Ascending aorta (tissue), 2 donors: ENCODE measurements at places on chromosomes 4 and X. TPM values are rescaled to one million over a fixed set of nuclear protein-coding genes. Genes with fewer than 3 reads are reported as not detected.

Gene L1CAM
- 25.8 TPM for total RNA-seq

Gene NPFFR2
- not detected for total RNA-seq

Gene USP46
- 7.5 TPM for total RNA-seq

Gene TMEM47
- 117 TPM for total RNA-seq

Gene HELT
- total RNA-seq = not detected

Gene SLC10A3
- 66.2 TPM for total RNA-seq

Gene FNIP2
- 44.1 TPM for total RNA-seq

GRCh38 chr4:61443813-61444510 is 243.8 kb downstream of the ADGRL3 start:
- DNase-seq = no peak
- H3K27me3 ChIP-seq = no peaks in the 10 kb centered on the region
- H3K27ac ChIP-seq = no peak overlapping the region

- H3K36me3 ChIP-seq = no peaks in the 10 kb centered on the region
- no peaks in the 10 kb centered on the region for H3K4me1 ChIP-seq
- no peaks in the 10 kb centered on the region for H3K27me3 ChIP-seq
- no peak overlapping the region for H3K27ac ChIP-seq
- no peak overlapping the region for H3K4me3 ChIP-seq
Measured at GRCh38 chrX:146854281-146854680, 39.7 kb upstream of the CXorf51A start.

DNA sequence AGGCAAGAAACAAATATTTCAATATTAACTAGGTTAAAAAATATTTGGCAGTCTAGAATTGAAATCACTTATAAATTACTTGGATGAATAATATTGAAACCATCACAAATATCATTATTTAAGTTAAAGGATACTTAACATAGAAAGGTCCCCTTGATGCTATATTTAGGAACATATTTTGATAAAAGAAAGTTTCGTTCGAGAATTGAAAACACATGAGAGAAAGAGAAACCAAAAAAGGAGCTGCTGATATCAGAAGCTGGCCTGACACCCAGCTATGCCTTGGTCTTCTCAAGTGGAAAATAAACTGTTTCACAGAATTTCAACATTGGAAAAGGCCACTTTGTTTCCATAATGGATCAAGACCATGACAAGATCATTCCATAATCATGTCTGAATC is 762.4 kb downstream of the DMD start:
- H3K4me3 ChIP-seq = no peak overlapping the region
- no peaks in the 10 kb centered on the region for H3K4me1 ChIP-seq
- no peak overlapping the region for H3K27ac ChIP-seq
- H3K36me3 ChIP-seq = no peaks in the 10 kb centered on the region

- H3K4me1 ChIP-seq = peaks cover 2% of the 10 kb centered on the region
- no peak overlapping the region for H3K27ac ChIP-seq
- no peak overlapping the region for H3K4me3 ChIP-seq
- no peaks in the 10 kb centered on the region for H3K36me3 ChIP-seq
- no peaks in the 10 kb centered on the region for H3K27me3 ChIP-seq
Measured at GRCh38 chr4:10694151-10694827, 9.7 kb upstream of the CLNK start.

DNA sequence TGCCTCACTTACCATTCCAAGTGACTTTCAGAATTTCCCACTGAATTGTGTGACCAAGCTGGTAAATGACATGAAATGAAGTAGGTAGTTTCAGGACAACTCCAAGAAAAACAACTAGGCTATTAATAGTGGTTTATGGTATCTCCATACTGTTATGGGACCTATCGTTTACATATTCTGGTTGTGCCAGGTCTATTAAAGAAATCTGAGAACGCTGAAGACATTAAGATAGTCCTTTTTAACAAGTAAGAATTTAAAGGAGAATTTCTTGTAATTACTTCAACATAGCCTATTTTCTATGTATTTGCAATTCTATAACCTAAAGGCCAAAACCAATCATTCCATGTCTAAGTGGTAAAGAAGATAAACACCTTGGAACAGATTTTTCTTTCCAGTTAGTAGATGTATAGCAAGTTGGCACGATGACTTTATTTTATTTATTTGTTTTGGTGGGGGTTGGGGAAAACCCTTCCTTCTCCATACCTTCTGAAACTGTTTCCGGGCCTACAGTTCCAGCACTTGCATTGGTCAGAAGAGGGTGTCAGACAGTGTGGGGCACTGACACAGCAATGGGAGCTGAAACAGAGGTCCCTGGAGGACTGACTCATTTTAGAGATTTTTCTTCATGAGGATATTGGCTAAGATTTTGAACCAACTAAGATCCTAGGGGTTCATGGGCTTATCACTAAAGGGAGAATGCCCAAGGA is 7.6 kb upstream of the DCLK2 start:
- DNase-seq = no peak
- H3K36me3 ChIP-seq = no peaks in the 10 kb centered on the region
- peaks cover 11% of the 10 kb centered on the region for H3K4me1 ChIP-seq

- no peaks in the 10 kb centered on the region for H3K36me3 ChIP-seq
- peak; percentile 33 for DNase-seq
- H3K4me3 ChIP-seq = no peak overlapping the region
Measured at GRCh38 chr4:8726344-8726851, 133.8 kb downstream of the CPZ start.

DNA sequence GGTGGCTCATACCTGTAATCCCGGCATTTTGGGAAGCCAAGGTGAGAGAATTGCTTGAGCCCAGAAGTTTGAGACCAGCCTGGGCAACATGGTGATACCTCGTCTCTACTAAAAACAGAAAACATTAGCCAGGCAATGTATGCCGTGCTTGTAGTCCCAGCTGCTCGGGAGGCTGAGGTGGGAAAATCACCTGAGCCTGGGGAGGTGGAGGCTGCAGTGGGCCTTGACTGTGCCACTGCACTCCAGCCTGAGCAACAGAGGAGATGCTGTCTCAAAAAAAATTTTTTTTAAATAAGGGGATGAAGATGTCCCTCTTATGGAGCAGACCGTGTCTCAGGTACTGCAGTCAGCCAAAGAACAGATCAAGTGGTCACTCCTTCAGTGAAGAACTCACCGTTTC is 13.5 kb downstream of the CTAG1B start:
- H3K27me3 ChIP-seq = no peaks in the 10 kb centered on the region
- H3K4me1 ChIP-seq = no peaks in the 10 kb centered on the region
- H3K27ac ChIP-seq = no peak overlapping the region
- DNase-seq = peak; percentile 39

GRCh38 chr4:173753408-173753807 is 223.4 kb upstream of the HAND2 start:
- no peak overlapping the region for H3K4me3 ChIP-seq
- DNase-seq = no peak
- H3K27ac ChIP-seq = no peak overlapping the region
- H3K4me1 ChIP-seq = peaks cover 3% of the 10 kb centered on the region
- H3K36me3 ChIP-seq = no peaks in the 10 kb centered on the region

DNA sequence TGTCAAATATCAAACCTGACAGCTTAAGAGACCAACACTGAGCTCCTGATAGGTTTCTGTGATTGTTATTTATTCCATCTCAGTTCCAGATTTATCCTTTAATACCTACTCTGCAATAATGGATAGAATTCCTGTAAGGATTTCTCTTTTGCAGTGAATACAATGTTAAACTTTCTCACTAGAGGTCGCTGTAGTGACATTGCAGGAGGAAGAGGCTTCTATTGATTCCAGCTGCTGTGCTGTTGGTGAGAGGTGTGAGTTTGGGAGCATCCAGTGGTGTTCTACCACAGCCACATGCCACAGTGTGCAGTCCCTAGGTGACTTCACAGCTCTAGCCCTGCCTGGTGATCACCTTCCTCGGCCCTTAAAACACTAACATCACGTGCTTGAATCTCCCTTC is 34.6 kb upstream of the DCAF8L2 start:
- no peaks in the 10 kb centered on the region for H3K4me1 ChIP-seq
- H3K27me3 ChIP-seq = no peaks in the 10 kb centered on the region
- no peak overlapping the region for H3K4me3 ChIP-seq
- no peaks in the 10 kb centered on the region for H3K36me3 ChIP-seq

DNA sequence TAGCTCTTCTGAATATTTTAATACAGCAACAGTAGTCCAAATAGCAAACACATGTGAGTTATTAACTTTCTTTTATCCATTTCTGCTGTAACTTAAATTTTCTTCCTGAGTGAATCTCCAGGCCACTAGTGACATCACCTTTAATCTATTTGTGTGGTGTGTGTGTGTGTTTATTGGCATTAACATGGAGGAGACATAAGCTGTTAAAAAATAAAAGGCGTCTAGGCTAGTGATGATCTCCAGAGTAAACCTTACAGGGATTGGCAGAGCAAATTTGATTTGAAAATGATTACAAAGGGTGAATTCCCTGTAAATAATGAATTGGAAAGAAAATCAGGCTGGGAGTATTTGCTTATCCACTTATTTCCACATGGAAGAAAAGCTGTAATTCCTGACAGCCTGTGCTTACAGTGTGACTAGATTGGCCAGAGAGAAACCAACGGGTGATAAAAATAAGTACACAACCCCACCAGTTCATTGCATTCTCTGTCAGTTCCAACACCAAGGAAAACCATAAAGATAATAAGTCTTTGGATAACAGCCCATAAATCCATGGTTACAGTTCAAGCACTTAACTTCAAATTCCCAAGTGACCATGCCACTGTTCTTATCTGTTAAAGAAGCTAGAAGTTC is 186.1 kb downstream of the ENOX2 start:
- H3K27ac ChIP-seq = no peak overlapping the region
- no peaks in the 10 kb centered on the region for H3K36me3 ChIP-seq
- no peak overlapping the region for H3K4me3 ChIP-seq
- H3K4me1 ChIP-seq = no peaks in the 10 kb centered on the region
- H3K27me3 ChIP-seq = no peaks in the 10 kb centered on the region

DNA sequence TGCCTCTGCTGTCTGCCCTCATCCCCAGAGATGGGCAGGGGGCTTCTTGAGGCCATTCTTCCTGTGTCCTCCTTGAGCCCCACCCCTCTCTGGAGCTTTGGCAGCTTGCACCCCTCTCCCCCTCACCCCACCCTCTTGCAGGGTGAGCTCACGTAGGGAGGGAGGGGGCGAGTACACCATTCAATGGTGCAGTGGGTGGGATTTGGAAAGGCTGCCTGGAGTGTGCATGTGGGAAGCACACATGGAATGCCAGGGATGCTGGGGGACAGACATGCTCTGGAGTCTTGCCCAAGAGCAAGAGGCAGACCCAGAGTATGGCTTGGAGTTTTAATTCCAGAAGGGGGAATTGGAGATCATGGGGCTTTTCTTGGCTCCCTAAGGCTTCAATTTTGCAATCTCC is 5.6 kb downstream of the PAK3 start:
- DNase-seq = no peak
- no peak overlapping the region for H3K4me3 ChIP-seq
- no peaks in the 10 kb centered on the region for H3K36me3 ChIP-seq
- no peaks in the 10 kb centered on the region for H3K27me3 ChIP-seq

- H3K27me3 ChIP-seq = no peaks in the 10 kb centered on the region
- no peak overlapping the region for H3K4me3 ChIP-seq
- DNase-seq = no peak
- no peaks in the 10 kb centered on the region for H3K4me1 ChIP-seq
- no peaks in the 10 kb centered on the region for H3K36me3 ChIP-seq
Measured at GRCh38 chr4:18735740-18736268, 714.2 kb upstream of the LCORL start.
